Left lobe of liver (tissue), 2 donors: ENCODE measurements at places on chromosomes 1 and 21. TPM values are rescaled to one million over a fixed set of nuclear protein-coding genes. Genes with fewer than 3 reads are reported as not detected.

Gene FMN2
- total RNA-seq = not detected

Gene CFHR4
- total RNA-seq = 97.9 TPM

Gene C1QB
- total RNA-seq = 79.0 TPM

Gene FGR
- 3.0 TPM for total RNA-seq

Gene CLCNKB
- total RNA-seq = not detected

Gene RNU1-1
- 1,159 TPM for total RNA-seq

Gene MPL
- 0.15 TPM for total RNA-seq

Gene S100A11
- total RNA-seq = 14.0 TPM

Gene PRKAB2
- total RNA-seq = 35.3 TPM

Gene CENPF
- 1.1 TPM for total RNA-seq

Gene PERM1
- total RNA-seq = 0.83 TPM

- DNase-seq = no peak
These were observed 121.2 kb downstream of the CNIH3 start for GRCh38 chr1:224737353-224737727.

DNA sequence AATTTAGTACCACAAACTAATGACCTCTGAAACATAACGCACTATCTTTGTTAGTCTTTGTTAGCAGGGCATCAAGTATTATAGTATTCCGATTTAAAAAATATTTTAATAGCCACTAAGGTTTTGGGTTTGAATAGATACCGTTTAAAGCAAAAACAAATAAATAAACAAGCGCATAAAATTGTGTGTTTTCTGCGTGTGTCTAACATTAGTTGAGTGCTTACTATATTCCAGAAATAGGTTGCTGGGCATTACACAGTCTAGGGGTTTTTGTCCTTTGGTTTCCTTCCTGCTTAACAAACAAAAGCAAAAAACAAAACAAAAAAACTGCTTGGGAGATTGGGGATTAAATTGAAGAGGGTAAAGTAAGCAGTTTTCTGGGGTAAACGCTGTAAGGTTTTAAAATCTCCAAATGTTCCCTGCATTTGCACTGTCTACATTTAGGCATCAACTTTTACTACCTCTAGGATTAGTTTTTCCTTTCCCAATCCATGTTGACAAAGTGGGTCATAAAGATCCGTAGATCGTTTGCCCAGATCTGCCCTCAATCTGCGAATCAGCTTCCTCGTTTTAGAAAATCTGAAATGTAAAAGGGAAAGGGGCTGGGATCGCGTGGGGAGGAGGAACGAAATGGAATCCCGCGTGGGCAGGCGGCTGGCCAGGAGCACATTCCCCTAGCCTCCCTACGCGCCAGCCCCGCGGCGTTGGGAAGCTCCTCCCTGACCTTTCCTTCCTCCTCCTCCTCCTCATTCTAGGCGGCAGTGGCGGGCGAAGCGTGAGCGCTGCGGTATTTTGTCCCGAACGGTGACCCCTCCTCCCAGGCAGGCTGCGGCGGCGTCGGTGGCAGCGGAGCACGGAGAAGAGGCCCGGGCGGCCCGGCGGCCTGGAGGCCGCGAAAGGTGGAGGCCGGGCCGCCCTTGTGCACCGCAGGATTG, at the start of gene KCTD3:
KCTD3 (plus strand) TSS at position 749 of the 935 bp plus-strand sequence. CDS start 382 bp downstream, outside the sequence.
- peak; percentile 90 for DNase-seq

DNA sequence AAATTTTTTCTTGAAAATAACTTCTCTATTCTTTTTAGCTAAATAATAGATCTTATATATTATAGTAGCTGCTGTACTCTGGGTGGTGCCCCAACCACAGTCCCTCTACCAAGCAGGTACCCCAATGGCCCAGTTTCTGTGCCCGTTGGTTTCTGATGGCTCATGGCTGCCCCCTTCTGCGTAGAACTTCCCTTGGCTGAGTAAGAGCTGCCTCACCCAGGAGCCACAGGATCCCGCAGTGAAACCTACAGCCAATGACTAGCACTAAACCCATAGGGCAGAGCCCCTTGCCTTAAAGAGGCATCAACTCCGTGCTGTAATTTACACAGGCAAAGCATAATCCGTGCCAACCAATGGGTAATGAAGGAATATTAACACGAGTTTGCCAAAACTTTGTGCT, 247.5 kb downstream of the USH2A start:
- no peak for DNase-seq

- no peak for DNase-seq
These were observed 33.2 kb downstream of the ZBTB40 start for GRCh38 chr1:22484706-22485345.

GRCh38 chr1:59007820-59008598, 224.2 kb upstream of the JUN start:
- no peak for DNase-seq

GRCh38 chr1:37673920-37674319, 18.4 kb upstream of the CDCA8 start:
- no peak for DNase-seq

DNA sequence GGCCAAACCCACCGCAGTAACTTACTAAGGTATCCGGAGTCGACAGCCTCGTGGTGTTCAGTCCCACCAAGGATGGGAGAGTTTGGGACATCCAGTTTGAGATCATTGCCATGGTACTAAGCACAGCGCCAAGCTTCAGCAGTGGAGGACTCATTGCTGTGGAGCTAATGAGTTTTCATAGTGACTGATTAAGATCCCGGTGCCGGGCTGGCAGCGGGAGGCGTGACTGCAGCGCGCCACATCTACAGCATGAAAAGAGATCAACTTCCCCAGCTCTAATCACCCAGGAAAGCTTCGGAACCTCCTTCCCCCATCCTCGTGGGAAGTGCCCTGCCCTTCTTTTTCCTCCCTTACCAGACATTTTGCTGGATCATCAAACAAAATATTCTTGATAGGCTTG, 149.9 kb downstream of the OLFM3 start:
- DNase-seq = no peak

DNA sequence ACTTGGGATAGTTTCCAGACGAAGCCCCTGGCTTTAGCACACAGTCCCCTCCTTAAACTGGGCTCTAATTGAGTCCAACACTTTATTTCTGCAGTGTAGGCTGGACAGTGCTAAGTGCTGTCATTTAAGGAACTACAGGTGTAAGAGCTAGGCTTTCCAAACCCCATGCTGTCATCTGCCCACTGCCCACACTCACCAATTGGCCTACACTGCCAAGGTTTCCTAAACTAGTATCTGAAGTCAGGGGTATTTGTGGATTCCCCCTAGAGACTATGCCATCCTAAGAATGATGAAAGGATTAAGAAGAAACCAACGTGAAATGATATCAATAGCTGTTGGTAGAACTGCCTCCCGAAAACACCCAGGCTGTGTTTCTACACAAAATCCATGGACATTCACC, 160.9 kb downstream of the TBX15 start:
- DNase-seq = no peak

DNA sequence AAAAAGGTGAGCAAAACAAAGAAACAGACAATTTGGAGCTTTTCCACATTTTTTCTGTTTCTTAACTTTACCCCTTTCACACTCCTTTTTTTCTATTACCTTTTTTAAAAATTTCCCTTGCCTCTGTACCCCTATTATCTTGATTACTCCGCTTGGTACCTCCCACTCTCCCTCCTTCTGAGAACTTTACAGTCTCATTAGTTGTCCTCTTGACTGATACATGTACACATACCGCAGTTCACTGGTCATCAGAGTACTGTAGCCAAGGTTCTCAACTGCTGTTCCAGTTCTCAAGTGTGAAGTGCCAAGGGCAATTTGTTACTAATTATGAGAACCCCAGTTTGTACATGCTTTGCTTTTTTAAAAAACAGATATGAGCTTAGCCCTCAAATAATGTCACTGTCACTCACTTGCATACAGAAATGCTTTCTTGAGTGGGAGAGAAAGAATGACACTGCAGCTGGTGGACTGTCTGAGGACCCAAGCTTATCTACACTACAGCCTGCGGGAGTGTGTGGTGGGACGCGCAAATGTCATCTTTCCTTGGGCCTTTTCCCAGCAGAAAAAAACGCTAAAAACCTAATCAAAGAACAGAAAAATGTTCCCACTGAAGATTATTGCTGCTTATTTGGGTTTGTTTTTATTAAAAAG, 160.8 kb downstream of the DISP1 start:
- DNase-seq = no peak

- no peak for DNase-seq
These were observed 86.7 kb downstream of the MAST2 start for GRCh38 chr1:45890078-45890477.

- no peak for DNase-seq
These were observed 25.9 kb downstream of the PSMB2 start for GRCh38 chr1:35615440-35615839.

DNA sequence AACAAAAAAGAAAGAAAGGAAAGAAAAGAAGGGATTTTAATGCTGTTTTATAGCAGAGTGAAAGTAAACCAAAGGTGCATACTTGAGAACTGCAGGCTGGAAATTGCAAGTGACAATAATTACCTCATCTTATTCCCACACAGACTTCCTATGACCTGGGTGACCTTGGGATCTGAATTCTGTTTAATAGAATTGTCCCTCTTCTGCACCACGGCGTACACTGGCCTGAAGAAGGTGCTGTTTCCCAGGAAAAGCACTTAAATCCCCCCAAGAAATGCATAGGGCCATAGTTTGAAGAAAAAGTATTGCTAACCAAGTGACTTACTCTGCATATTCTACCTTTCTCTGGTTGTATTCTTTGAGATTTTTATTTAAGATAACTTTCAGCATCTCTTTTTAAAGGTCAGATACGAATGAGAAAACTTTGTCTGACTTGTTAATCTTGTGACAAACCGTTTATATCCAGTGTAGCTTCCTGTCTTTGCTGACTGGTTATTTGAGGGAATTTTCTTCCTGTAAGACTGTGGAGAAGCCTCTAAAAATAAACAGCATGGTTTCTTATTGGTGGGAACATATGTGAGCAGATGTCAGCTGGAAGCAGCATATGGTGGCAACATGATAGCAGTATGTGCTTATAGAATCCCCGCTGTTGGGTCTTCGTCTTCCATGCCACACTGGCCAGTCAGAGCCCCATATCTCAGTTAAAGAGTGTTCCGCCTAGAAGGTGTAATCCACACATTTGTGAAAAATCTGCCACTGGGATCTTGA, 16.3 kb downstream of the TGFB2 start:
- no peak for DNase-seq
